ENCODE measurements at places on chromosomes 2 and 18.

DNA sequence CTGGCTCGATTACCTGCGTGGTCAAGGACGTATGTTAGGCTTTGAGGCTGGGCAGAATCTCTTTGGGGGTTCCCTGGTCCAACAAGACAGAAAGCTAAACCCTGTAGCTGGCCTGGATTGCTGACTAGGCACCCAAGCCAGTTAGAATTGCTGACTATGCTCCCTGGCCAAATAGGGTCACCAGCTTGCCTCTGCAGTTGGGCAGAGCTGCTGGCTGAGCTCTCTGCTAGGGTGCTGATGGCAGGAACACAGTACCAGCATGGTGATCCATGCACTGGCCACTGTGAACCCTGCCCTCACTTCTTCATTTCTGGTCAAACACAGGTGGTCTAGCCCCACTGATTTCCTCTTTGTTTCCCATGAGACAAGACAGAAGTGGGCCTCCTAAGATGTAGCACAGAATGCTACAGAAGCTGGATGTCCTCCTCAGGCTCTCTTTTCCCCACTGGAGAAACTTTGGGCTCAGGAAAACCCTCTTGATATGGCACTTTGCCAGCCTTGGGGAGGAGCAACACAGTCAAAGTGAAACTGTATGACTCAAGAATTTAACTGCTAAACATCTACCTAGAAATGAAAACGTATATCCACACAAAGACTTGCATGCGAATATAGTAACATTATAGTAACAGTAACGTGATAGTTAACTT, 20.8 kb downstream of the SP140L start:
- DNase-seq: no peak

DNA sequence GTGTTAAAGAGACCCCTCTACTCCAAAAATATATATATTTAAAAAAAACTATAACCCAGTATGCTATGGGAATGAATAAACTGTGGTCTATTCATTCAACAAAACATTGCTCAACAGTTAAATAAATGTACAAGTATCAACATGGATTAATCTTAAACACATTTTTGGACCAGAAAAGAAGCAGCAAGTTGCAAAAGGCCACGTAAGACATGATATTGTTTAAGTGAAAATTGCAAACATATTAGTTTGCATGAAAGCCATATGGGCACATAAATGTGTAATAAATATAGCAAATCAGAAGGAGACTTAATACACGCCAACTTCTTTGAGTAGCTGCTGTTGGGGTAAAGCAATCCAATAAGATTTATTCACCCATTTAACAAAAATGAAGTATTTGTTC, 321.5 kb downstream of the FBXO15 start:
- DNase-seq: no peak

GRCh38 chr18:35811896-35812295, 160.6 kb upstream of the RMP24 start:
- no peak for DNase-seq

GRCh38 chr18:9796935-9797549, 88.7 kb upstream of the TXNDC2 start:
- no peak for DNase-seq

GRCh38 chr2:101305035-101305434, 3.5 kb downstream of the RNF149 start:
- no peak for DNase-seq

DNA sequence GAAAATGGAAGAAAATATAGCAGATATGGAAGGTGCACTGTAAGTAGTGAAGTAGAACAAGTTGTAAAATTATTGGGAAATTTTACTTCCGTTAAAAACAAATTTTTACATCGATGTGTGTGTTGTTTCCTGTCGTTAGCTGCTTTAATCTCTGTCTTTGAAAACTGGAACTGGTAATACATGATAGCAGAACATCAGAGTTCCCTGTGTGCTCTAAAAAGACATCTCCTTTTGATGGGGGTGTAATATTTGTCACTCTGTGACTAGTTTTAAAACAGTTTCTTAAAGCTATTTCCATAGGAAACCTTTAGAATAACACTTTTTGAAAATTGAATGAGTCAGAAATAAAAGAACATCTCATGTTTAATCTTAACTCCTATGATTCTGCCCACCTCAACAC, 43.5 kb downstream of the COX7A2L start:
- no peak for DNase-seq

- no peak for DNase-seq
Measured at GRCh38 chr2:102603904-102604303, 15.4 kb upstream of the SLC9A2 start.

DNA sequence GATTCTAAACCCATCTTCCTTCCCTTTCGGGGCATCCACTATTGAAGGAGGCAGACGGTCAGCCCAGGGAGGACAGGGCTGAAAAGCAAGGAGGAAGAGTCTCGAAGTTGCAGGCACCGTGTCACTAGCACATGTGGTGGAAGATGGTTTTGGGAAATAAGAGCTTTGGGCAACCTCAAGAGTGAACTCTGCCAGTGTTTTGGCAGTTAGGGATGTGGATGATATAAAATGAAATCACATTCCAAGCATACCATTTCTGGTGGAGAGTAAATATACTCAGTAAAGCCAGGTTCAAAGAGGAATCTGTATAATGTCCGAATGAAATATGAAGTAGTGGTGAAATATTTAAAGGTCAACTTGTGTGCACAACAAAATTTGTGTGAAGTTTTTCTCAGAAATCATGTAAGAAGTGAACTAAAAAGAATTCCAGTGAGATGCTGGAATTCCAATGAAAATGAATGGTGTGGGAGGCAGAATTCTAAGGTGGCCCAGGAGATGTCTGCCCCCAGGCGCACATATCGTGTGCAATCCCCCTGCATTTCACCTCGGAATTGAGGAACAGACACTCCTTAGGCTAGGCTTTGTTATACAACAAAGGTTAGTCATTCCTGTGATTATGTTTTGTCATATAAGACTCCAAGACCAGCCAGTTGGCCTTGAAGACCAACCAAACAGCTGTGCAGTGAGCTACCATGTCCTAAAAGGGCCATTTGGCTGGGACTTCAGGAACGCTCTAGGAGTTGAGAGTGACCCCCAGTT, 147.1 kb downstream of the SH3BP4 start:
- DNase-seq: no peak

DNA sequence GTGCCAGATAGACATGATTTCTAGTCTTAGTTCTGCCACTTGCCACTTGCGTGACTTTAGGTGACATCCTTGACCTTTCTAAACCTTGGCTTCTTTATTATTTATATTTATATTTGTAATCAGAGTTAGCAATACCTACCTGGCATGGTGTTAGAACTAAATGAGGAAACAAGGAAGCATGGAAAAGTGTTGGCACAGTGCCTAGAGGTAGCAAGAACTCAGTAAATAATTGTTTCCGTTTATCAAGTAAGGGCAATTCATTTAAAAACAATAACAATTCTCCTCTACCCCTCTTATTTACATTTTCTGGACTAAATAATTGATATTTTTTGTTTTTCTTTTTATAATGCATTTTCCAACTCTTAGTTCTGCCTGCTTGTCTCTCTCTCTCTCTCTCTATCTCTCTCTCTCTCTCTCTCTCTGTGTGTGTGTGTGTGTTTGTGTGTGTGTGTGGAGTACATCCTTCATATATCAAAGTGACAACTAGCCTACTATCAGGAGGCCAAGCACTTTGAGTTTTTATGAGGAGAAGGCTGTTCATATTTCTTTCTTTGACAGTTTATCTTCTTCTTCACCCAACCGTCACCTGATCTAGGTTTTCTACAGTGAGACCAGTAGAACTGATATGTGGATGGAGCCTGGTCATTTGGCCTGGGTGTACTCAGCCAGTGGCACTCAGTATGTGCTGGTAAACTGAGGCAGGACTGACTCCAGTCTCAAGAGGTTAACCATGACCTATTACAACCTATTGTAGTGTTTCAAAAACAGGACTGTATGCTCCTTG, 134.5 kb downstream of the LRRTM1 start:
- DNase-seq: no peak

DNA sequence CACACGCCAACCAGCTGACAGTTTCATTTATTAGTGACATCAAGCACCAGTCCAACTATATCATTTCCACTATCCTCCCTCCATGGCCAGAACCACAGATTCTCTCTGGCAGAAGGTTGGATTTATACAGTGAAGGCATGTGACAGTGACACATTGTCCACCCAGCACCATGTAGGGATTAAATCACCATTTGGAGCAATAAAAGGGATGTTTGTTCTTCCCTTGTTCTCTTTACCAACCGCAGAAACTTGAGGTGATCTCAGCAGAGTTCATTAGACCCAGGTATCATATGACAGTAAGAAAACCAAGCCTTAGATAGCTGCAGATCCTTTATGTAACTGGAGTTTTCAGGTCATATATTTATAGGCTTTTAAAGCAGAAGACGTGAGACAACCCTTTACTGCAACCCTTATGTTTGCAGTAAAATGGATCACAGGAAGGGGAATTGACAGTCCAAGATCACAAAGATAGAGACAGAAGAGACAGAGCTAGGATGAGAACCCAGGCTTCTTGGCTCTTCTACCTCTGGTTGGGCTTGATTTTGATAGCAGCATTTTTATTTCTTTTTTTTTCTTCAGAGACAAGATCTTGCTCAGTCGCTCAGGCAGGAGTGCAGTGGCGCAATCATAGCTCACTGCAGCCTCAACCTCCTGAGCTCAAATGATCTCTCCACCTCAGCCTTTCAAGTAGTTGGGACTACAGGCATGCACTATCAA, 80.1 kb downstream of the XDH start:
- DNase-seq: no peak

DNA sequence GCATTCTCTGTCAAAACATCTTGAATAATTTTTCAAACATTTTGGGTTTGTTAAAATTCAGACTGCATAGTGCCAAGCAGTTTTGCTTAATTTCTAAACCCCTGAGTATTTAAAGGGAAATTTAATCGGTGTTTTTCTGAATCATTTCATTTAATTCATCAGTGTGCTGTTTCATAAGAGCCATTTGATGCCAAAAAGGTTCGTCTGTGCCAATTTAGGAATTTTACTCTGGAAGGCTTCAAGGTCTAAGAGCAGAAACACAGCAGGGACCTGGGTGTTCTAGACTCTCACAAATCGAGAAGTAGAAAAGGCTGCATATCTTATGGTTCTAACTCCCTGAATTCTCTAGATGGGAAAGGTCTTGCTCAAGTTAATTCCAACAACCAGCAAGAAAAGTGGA, 311.9 kb upstream of the NT5C1B start:
- no peak for DNase-seq

DNA sequence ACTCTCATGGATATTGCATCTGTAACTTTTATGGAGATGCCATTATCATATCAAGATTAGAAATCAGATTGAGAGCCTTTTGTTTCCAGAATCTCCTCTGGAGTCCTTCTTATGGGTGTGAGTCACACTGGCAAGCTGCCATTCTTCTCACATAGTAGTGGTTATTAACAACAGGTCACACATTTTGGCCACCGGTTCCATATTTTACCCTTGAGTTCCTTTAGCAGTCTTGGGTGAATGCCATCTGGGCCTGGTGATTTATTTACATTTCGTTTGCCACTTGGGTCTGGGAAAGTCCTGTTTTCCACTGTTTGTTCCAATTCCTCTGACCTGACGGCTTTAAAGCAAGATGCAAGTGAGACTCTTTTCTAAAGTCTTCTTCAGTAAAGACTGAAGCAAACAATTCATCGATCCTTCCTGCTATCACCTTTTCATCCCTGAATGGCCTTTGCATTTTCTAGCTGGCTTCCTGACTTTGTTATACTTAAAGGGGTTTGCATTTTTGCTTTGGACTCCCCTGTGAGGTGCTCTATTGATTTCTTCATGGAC, 80.5 kb upstream of the CAVIN2 start:
- no peak for DNase-seq

DNA sequence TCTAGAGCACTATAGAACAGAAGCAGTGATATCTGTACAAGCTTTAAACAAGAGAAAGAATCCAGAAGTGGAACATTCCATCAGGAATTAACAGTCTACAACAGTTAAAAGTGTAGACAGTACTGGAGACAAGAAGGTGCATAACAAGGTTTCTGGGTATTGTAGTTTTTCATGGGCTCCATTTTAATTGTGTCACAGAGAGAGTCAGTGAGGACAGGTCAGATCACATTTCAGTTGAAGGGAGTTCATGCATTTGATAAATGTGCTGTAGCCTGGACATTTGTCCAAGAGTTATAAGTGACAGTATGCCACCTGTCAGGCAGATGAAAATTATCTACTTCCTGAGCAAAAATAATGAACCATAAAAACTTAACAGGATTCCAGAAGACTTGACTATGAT, 328.6 kb downstream of the CNTNAP5 start:
- DNase-seq: no peak

- no peak for DNase-seq
Measured at GRCh38 chr2:156345582-156345981, 13.1 kb upstream of the NR4A2 start.

DNA sequence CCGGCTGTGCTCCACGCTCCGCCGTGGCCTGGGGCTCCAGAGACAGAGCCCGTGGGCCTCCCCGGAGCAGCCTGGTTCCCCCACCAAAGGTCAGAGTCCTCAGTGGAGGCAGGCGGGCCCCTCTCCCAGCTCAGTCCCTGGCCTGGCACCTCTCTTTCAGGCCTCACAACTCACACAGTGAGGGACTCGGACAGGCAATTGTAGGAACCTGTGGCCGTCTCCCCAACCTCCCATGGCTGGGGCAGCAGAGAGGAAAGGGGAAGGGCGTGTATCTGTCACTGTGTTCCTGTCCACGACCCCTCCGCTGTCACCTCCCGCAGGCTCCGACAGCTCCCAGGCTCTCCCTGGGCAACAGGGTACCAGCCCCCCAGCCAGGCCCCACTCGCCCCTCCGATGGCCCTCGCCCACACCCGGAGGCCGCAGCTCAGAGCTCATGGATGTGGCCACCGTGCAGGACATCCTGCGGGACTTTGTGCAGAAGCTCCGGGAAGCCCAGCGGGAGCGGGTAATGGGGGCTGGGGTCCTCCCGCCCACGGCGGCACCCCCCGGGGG, 32.4 kb upstream of the SNED1 start:
- DNase-seq: no peak

GRCh38 chr2:31956312-31956711, 54.5 kb downstream of the MEMO1 start:
- no peak for DNase-seq

DNA sequence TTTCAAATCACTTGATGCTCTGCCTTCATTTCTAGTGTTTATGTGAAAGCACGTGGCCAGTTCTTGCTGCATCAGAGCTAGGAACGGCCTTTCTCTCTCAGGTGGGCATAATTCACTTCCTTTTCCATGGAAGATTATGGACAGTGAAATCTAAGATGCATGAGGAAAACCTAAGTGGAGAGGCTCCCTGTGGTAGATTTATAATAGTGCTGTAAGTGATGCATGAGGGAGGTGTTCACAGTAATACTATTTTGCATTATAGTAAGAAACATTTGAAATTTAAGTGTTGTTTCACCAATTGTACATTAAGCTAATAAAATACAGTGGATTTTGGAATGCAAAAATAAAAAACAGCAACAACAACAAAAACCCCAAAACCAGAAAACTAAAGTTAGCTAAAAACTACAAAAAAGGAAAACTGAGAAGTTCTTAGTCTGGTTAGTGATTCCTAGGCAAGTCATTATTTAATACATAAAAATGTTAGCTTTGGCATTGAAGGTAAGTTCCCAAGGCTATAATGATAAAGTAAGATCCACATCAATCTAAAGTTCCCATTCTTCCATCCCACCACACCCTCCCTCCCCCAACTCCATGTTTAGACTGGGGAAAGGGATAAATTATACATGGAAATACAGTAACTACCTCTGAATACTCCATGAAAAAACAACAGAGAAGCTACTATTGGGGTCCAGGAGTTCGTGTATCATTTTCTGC, 153.9 kb downstream of the NAPG start:
- no peak for DNase-seq

GRCh38 chr2:26570083-26570430, 71.1 kb downstream of the CIB4 start:
- DNase-seq: no peak
